ENCODE measurements at places on chromosomes 5 and 9.

- DNase-seq: no peak
Observed at GRCh38 chr9:81086416-81086815, 602.9 kb downstream of the TLE1 start.

- DNase-seq: no peak
Observed at GRCh38 chr5:73067213-73067612, 53.2 kb upstream of the TMEM171 start.

DNA sequence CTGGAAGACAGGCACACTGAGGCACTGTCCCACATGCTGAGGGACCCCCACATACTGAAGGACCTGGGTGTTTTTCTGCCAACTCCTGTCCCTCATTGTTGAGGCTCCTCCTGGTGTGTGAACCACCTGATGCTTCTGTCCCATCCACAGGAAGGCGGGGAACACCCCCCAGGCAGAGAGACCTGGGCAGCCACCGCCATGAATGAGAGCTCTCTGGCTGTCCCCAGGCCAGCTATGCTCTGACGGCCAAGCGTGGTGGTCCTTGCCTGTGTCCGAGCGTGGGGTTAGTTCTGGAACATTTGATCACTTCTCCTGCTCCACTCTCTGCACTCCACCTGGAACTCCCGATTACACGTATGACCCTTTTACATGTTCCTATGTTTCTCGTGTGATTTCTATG, 11.9 kb upstream of the LRRC14B start:
- no peak for DNase-seq

- DNase-seq: peak; percentile 68
Observed at GRCh38 chr5:78985116-78985724, at the start of gene ARSB. ARSB (minus strand) TSS chr5:78985310; CDS start chr5:78985248, 62 bp downstream.

- DNase-seq: no peak
Observed at GRCh38 chr5:163943546-163943945, 438.1 kb downstream of the MAT2B start.

All from stimulated activated naive CD8-positive, alpha-beta T cell treated with anti-CD3 and anti-CD28 coated beads, Interleukin-15, amount 100 ng/mL, for 72 hours (primary cell).